ENCODE measurements at places on chromosomes 6 and 20.

DNA sequence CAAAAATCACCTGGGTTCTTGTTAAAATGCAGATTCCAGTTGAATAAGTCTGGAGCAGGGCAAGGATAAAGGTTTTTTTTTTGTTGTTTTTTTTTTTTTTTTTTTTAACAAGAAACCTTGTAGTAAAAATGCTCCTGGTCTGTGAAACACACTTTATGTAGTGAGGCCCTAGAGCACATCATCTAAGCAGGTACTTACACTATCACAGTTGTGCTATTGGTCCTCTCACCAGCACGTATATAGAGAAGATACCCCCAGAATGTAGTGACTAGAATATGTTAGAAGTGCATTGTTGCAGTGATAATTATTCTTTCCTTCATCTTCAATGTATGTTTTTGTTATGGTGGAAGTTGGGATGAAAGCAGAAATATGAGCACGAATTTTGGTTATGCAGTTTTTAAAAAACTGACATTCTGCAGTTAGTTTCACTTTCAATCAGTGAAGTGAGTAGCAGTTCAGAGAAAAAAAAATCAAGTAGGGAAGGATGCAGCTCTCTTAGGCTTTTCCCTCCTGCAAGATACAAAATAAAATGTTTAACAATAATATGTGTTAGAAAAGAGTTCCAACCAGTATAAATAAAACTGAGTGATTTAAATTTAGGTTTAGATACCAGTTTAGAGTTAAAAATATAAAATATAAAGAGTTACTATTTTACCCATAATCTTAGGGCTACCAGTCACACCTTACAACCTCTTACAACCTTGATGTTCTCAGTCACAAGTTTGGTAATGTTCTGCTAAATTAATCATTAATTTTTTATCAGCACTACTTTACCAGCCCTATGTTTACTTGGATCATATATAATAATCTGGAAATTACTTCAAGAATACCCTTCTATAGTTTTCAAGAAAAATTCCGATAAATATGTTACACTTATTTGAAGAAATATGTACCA lies 9.2 kb upstream of the DEFB113 start:
- DNase-seq: no peak

DNA sequence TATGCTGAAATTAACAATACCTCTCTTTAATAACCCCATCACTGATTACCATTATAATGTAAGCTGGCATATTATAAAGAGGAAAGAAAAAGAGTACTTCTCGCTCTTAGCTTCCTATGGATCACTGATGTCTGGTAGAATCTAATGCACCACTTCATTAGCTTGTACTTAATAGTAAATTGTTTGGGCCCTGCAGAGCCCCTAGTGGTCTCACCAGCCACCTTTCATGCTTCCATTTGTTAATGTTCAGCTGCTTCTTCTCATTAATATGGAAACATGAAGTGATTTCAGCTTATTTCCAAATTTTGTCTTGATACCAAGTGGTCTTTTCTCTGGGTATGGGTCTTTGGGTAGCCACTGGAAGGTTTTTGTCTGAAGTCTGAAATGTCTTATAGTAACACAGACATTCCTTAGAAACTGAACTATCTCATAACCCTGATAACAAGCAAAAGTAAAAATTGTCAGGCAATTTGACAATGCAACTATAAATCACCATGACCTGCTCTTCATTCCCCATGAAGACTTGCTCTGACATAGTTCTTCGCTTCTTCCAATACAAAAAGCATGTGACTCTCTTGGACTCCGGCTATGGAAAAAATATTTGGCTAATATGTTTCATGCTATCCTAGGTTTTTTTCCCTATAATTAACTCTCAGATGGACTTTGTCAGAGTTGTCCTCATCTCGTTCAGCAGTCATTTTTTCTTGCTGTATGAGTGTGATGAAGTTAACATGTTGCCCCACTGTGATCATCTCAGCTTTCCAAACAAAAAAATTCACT lies 395.8 kb upstream of the MARCKS start:
- DNase-seq: no peak

- DNase-seq: no peak
Measured at GRCh38 chr6:139588734-139589593, 214.5 kb upstream of the CITED2 start.

- no peak for DNase-seq
Measured at GRCh38 chr20:7710440-7710839, 229.8 kb downstream of the HAO1 start.

DNA sequence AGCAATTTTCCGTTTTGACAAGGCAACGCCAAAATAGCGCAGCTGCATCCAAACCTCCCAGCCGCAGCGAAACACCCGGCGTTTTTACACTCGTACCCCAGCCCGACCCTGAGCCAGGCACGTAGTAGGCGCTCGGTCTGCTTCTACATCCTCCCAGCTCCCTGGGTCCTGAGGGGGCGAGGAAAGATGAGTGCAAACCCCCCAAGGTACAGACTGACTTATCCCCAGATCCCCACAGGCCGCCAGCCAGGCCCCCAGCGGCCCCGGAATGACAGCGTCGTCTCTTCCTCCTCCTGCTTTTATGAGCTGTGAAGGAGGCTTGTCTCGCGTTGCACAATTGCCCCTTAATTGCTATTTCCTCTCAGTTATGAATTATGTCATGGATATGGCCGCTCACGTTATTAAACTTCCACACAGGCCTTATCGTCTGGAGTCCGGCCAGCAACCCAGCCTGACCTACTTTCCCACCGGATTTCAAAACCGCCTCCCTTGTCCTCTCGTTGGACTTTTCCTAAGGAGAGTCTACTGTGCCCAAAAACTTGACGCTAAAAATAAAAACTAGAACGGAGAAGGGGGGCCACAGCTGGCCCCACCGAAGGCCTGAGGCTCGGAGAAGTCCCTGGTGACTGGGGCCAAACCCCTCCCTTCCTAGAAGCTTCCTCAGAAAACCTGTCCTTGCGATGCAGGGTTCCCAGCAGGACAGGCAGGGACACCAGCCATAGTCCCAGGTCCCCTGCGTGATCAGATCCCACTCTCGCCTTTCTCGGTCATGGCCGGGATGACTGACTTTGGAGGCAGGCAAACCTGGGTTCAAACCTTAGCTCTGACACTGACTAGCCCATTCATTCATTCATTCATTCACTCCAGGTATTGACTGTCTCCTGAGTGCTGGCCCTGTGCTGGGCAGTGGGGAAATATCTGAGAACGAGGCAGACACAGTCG lies 130.9 kb upstream of the PTPN1 start:
- no peak for DNase-seq

DNA sequence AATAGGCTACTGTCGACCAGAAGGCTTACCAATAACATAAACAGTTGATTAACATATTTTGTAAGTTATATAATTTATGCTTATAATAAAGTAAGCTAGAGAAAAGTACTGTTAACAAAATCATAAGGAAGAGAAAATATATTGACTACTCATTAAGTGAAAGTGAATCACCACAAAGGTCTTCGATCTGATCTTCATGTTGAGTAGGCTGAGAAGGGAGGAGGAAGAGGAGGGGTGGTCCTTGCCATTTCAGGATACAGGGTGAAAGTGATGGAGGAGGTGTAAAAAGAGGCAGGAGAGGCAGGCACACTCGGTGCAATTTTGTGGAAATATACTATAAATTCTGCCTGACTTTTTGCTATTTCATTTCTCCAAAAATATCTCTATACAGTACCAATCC lies 10.4 kb downstream of the FBXL4 start:
- DNase-seq: no peak

DNA sequence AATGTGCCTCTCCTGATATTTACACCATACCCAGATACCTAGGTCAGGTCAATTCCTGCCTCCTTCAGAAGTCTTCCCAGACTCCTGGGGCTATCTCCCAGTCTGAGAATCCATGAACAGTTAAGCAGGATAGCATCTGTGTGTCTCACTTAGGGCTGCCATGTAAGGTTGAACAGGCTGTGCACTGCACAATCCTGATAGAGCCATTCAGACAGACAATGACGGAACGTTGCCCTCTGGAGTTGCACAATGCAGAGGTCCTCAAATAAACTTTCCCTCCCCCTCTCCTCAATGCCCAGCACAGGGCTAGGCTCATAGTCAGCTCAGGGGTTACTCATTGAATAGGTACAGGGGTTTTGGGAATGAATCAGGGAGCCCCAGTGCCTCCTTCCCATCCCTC lies 89.7 kb downstream of the CD40 start:
- DNase-seq: no peak

DNA sequence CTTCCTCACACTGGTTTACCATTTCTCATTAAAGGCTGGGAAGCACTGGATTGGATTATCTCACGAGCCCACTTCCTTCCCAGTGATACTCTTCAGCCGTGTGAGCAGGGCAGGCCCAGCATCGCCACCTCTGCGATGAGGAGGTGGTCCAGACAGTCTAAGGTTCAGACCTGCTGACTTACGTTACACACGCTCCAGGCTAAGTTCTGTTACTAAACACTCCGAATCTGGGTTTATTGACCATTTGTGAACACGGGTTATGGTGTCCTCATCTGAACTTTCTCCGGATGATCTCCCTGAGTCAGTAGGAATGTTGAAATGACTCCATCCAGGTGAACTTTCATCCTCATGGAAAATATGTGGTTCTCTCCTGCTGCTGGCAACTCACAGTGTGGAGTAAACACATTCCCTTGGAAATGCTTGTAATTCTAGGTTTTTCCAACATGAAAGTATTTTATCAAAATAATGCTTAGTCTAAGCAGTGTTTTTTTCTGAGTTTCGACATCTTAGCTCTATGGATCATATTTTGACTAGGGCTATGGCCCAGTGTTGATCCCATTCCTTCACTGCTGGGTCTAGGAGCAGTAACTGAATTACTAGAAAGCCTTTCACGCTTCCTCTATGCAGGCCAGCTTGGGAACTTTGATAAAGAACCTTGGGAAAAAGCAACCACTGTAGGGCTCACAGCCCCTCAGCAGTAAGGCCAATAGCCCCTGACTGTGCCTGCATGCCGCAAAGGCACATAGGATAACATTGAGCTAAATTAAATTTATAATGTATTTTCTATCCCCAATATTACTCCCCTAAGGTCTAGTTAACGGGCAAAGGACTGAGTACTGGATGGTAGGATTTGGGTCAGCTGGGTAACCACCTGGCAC lies 37.7 kb upstream of the PXDC1 start:
- no peak for DNase-seq

DNA sequence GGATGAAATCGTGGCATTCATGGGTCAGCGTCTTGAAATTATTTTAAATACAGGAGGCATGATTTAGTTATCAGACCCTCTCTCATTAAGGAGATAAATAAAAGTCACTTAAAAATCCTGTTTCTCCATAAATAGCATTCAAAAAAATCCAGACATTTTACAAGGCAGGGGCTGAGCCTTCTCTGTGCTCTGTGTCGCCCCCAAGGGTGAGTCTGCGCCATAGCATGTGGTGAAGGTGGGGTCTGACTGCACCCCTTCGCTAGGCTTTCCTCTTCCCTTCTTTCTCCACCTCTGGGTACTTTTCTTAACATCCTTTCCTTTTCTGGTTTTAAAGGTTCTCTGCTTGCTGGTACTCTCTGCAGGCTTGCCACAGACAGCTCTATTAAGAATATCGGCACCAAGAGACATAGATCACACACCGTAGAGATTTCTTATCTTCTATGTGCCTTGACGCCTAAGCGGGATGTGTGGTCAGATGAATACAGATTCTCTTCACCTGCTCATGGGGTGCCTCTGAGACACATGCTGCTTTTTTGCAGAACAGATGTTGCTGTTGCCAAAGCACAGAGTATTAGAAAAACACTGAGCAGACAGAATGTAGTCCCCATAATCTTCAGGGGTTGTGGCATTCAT lies 20.1 kb upstream of the FAM209A start:
- no peak for DNase-seq

GRCh38 chr6:108862479-108863191 lies 14.4 kb downstream of the ARMC2 start:
- DNase-seq: no peak

- DNase-seq: peak; percentile 46
Measured at GRCh38 chr6:125154118-125154760, 666 bp downstream of the TPD52L1 start.

DNA sequence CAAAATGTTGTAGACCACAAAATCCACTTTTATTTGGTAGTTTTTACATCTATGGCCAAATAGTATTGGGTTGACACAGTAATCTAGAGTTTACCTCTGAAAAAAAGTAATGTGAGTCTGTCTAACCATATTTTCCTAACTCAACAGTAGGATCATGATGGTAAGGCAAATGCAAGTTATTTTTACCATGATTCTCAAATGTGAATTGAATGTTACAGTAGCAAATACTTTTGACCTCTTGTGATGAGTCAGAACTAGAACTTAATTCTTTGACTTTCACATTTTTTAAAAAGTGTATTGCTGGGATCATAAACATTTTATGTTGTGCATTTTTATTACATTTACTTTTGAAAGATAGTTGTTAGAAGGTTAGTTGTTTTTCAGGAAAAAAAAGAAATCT lies 22.0 kb downstream of the RNF146 start:
- no peak for DNase-seq

GRCh38 chr6:40391851-40392517 lies 195.2 kb downstream of the LRFN2 start:
- DNase-seq: no peak

- no peak for DNase-seq
Measured at GRCh38 chr6:128432394-128432793, 88.0 kb downstream of the PTPRK start.

GRCh38 chr20:38346741-38347140 lies 459 bp downstream of the LBP start:
- no peak for DNase-seq

GRCh38 chr6:2179241-2179640 lies 66.2 kb downstream of the GMDS start:
- DNase-seq: no peak

Data from GM13977 (cell line).